ENCODE measurements at places on chromosomes 2 and 18. TPM values are rescaled to one million over a fixed set of nuclear protein-coding genes. Genes with fewer than 3 reads are reported as not detected.
A peak's percentile ranks its signal among the peaks of the same experiment; 100 is the strongest.

DNA sequence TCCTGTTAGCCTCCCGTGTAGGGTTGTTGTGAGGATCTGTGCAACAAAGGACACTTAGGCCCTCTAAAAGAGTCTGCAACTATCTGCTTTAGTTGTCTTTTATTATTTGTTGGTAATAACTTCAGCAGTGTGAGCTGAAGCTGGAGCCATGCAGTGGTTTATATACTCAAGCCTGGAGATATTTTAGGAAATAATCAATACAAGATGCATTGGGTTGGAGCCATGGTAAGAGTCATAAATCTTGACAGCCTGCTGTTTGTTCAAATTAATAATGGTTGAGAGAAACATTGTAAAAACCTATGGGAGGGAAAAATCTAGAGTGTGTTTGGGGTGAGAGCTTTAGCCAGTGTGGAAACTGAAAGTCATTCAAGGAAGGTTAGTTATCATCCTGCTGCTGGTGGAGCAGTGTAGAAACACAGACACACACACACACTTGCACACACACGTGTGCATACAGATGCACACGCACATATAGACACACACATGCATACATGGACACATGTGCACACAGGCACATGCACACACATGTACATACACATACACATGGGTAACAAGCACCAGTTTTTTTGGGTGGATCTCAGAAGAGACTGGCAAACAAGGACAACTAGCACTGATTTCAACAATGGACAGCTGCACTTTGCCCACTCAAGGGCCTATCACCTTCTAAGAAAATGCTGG lies 51.0 kb downstream of the ACOXL start:
- DNase-seq: no peak

- DNase-seq: no peak
These were observed 184.6 kb downstream of the ETAA1 start for GRCh38 chr2:67581751-67582150.

GRCh38 chr2:28979041-28979440 lies 2.1 kb upstream of the TOGARAM2 start:
- no peak for DNase-seq

DNA sequence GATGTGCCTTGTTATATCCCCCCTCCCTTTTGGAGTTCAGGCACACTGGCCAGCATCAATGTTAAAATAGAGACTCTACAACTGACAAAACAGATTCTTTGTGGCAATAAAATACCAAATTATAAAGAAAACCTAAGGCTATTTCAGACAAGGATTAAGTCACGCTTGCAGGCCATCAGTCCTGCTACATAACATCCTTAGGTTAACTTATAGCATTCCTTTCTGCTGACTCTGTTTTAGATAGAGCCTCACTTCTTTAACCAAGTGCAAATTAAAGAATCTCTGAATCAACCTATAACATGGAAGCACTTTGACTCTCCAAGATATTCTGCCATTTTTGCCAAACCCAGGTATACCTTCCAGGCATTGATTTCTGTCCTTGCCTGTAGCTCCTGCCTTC lies 784.6 kb downstream of the RNF144A start:
- DNase-seq: no peak

DNA sequence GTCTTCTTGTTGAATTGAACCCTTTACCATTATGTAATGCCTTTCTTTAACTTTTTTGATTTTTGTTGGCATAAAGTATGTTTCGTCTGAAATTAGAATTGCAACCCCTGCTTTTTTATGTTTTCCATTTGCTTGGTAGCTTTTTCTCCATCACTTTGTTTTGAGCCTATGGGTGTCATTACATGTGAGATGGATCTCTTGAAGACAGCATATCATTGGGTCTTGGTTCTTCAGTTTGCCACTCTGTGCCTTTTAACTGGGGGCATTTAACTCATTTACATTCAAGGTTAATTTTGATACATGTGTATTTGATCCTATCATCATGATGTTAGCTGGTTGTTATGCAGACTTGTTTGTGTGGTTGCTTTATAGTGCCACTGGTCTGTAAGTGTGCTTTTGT lies 489.4 kb upstream of the TNP1 start:
- DNase-seq: no peak

DNA sequence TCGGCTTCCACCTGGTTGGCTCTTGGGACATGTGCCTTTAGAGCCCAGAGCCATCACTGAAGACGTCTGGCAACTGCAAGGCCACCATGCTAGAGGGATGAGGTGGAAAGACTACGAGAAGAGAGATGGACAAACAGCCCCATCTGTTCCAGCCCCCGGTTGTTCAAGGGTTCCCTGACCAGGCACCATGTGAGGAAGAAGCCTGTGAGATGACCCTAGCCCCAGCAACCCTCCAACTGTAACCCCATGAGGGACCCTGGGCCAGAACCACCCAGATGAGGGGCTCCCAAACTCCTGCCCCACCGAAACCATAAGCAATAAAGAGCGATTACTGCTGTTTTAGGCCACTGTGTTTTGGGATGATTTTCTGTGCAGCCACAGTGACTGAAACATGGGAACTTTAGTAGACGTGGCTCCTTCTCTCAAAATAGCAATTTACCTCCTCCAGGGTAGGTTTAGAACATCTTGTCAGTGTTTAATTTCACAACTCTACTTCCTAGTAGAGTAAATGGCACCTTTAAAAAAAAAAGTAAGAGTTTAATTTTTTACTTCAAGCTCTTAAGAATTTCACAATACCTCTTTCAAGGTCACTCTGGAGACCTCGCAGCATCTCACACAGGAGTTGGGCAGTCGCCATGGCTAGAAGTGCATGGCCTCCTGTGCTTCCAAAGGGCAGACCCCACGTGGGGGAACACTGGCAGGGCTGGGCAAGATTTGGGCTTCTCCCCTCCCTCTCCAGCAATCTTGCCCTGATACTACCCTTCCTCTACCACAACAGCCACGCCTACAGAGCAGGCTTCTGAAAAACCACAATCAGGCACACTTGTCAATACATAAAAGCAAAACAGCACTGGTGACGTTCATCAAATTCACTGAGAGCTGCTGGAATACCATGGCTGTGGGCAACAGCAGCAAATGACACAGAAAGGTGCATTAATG lies 48.8 kb downstream of the TMEM163 start:
- DNase-seq: no peak

GRCh38 chr2:608297-608696 lies 68.9 kb downstream of the TMEM18 start:
- DNase-seq: no peak

- DNase-seq: peak; percentile 55
These were observed 2.6 kb downstream of the HS6ST1 start for GRCh38 chr2:128315829-128316776.

DNA sequence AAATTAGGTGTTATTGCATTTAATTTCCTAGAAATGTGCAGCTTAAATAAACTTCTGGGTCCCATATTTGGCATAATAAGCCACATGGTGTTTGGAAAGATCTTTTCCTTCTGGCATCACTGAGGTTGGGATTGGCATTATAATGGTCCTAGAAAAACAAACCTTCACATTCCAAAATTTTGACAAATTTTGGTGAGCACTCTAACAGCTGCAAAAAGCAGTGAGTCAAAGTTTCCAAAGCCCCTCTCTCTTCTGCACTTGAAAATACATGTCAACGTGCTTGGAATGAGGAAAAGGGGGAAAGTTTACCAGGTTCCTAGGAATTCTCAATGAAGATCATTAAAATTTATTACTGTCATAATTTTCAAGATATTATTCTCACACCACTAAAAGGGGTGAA lies 77.8 kb upstream of the STK17B start:
- peak; percentile 47 for DNase-seq

DNA sequence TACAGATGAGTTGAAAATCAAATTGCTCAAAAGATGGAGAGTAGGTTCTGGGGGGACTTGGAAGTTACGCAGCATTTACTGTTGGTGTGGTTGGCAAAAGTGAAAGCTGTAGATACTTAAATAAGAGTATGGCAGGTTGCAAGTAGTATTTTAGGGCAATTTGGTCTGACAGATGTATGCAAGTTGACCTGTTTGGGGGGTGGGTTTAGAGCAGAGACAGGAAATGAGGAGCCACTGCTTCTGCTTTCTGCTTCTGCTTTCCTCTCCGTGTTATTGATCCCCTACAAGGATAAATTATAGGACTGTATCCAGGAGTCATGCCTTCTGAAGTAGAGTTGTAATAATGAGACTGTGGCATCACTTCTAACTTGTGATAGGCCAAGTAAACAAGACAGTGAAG lies 71.2 kb downstream of the EPAS1 start:
- DNase-seq: no peak

DNA sequence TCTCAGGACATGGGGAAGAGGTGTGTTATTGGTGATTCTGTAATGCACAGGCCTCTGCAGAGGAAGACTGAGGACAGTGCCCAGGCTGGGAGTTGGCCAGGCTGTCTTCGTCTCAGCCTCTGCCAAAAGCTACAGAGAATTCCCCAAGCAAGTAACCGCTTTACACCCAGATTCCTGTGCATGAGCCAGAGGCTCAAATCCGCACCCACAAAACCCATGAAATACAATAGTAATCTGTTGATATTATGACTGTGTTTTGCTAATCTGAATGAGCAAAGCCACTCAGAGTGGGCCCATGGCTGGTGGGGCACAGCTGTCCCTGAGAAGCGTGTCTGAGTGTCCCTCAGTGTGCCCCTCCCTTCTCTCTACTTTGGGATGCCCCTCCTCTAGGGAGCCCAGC lies 149.5 kb upstream of the PXDN start:
- DNase-seq: no peak

- DNase-seq: no peak
These were observed 38.9 kb upstream of the B3GNT2 start for GRCh38 chr2:62156861-62157496.

DNA sequence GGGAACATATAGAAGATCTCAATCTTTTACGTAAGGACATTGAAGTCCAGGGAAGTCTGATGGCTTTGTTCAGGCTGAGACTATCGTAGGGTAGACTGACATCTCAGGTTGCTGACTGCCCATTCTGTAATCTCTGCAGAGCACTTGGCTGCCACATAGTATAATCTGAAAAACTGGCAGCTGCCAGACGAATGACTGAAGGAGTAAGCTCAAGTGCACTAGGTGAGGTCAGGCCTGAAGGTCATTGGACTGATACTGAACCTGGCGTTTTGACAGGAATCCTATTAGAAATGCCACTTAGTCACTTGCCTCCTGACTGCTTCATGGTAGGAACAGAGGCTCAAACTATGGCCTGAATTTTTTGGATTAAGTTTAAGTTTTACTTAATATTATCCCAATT lies 23.5 kb downstream of the GPD2 start:
- DNase-seq: no peak

- peak; percentile 86 for DNase-seq
These were observed 34.9 kb downstream of the G6PC2 start for GRCh38 chr2:168935810-168936581.

The TNS1 gene
- 104 TPM for total RNA-seq

The IL1R1 gene
- 87.9 TPM for total RNA-seq

The MFSD2B gene
- total RNA-seq: under 0.01 TPM

The CASP10 gene
- total RNA-seq: 5.1 TPM

The EVX2 gene
- total RNA-seq: not detected

The PLB1 gene
- 0.11 TPM for total RNA-seq

The RAB6C gene
- not detected for total RNA-seq

The CHRND gene
- total RNA-seq: not detected

Data from GM23248 (cell line).